ENCODE measurements at places on chromosomes 7 and 10.

GRCh38 chr7:31007634-31008033, 43.9 kb downstream of the GHRHR start:
- DNase-seq: no peak

DNA sequence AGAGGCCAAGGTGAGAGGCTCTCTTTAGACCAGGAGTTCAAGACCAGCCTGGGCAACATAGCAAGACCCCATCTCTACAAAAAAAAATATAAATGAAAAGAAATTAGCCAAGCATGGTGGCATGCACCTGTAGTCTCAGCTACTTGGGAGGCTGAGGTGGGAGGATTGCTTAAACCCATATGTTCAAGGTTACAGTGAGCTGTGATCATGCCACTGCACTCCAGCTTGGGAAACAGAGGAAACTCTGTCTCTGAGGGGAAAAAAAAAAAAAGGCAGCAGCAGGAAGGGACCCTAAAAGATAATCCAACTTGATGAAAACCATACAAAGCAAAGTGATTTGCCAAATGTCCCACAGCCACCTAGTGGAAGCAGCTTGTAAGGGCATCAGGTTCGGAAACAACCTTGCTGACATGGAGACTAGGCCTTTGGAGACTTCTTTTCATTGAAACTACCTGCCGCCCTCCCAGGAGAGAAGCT, 15.6 kb upstream of the PBLD start:
- DNase-seq: peak; percentile 42

- DNase-seq: no peak
Measured at GRCh38 chr10:13960603-13961002, 370.1 kb downstream of the FRMD4A start.

- no peak for DNase-seq
Measured at GRCh38 chr10:87593702-87594101, 66.0 kb upstream of the PAPSS2 start.

- DNase-seq: no peak
Measured at GRCh38 chr7:51311166-51311565, 5.4 kb downstream of the COBL start.

DNA sequence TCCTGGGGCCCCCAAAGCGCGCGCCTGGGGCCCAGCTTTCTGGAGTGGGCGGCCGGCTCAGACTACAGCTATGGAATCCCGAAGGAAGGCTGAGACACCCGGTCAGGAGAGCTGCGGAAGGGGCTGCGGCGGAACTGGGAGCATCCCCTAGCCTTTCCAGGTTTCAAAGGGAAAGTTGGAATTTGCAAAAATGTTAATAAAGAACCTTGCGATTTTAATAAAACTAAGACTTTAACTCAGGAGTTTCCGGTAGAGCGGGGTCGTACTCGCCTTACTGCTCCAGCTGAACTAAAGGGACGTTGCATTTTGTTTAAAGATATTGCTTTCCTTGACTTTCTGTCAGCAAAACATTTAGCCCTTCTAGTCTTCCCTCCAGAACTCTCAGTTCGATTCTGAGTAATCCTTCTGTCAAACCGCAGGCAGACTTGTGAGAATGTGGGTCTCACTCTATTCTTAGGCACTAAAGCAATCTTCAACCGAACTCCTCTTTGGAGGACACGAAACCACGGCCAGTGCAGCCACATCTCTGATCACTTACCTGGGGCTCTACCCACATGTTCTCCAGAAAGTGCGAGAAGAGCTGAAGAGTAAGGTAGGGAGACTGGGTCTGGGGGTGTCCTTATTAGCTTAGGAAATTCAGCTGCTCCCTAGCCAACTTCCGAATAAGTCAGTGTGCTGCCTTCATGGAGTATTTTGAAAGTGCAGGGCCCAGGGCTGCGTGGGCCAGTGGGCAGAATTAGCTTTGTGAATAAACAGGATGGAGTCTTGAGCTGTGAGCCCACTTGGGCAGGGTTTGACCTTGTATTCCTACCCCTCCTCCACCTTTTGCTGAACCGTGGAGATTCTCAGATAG, 1.9 kb downstream of the CYP26A1 start:
- no peak for DNase-seq

DNA sequence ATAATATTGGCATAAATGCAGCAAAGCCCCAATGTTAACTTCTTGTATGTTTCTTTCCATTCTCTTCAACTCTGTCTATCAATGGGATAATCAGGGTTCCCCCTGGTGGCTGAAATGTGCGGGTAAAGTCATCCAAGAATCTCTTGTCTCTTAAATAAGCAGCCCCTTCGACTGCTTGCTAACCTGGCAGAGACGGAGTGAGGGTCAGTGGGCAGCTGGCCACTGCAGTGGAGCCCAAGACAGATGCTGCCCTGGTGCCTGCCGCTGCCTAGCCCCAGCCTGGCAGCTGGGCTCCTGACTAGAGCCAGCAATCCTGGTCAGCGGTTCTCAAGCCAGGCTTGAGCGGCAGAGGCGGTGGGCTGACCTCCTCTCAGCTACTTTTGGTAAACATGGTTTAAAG, 248.9 kb downstream of the COBL start:
- peak; percentile 75 for DNase-seq

DNA sequence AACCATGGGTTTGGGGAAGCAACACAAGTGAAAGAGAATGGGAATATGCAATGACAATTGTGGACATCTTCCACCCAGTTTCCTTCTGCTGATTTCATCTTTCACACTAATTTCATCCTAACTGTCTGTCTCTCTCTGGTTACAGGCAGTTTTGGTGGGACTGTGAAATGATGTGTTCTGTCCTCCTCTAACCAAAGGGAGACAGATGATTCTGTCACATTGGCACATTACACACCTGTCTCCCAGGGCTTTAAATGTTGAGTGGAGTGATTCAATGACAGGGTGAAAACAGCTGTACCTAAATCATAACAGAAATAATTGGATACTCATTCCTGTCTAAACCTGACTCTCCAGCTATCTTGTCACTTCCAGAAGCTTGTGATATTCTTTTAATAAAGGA, 60.0 kb downstream of the DGKB start:
- no peak for DNase-seq

GRCh38 chr10:72297281-72297804, 23.6 kb downstream of the DDIT4 start:
- DNase-seq: no peak

DNA sequence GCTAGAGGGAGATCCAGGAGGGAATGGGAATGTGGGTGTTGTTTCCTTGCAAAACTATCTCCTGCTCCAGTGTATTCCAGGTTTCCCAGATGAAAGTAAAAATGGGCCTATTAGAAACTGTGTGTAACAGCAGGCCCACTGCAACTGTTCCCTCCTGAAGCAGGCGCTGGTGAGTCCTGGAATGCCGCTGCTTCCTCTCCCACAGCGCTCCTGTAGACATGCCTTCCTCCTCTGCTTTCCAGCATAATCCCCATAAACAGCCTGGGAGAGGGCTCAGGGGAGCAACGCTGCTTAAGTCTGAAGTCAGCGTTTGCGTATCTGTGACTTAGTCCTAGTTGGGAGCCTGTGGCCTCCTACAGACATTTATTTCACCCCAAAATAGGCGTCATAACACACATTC, 551.0 kb upstream of the FOXK1 start:
- DNase-seq: no peak

GRCh38 chr10:89398003-89398749, 5.8 kb downstream of the IFIT1 start:
- DNase-seq: no peak

DNA sequence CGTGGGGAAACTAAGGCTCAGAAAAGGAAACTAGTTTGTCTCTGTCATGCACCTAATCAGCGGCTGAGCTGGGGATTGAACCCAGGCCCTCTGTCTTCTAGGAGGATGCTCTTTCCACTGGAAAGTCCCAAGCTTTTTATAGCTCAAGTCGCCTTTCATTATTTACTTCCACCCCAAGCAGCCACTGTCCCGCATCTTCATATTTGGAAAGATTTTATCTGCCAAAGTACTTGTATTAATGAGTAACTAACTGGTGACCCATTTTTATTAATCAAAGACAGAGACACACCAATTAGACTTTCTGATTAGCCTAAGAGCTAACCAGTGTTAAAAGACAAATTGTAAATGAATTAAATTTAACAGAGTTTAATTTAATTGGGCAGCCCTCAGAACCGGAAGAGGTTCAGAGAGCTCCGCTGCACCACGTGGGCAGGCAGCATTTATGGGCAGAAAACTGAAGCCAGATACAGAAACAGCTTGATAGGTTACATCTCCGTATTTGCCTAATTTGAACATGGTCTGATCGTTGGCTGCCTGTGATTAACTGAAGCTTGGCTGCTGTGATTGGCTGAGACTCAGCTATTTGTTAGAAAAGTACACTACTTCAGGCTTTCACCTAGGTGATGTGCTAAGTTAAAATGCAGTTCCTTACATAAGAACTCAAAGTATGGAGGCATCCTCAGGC, 78.5 kb upstream of the PDCD4 start:
- no peak for DNase-seq

GRCh38 chr10:74784462-74784861, 41.9 kb upstream of the KAT6B start:
- no peak for DNase-seq

- no peak for DNase-seq
Measured at GRCh38 chr7:137747359-137748031, 99.3 kb downstream of the DGKI start.

GRCh38 chr7:55484241-55484640, 88.1 kb downstream of the VOPP1 start:
- DNase-seq: no peak

DNA sequence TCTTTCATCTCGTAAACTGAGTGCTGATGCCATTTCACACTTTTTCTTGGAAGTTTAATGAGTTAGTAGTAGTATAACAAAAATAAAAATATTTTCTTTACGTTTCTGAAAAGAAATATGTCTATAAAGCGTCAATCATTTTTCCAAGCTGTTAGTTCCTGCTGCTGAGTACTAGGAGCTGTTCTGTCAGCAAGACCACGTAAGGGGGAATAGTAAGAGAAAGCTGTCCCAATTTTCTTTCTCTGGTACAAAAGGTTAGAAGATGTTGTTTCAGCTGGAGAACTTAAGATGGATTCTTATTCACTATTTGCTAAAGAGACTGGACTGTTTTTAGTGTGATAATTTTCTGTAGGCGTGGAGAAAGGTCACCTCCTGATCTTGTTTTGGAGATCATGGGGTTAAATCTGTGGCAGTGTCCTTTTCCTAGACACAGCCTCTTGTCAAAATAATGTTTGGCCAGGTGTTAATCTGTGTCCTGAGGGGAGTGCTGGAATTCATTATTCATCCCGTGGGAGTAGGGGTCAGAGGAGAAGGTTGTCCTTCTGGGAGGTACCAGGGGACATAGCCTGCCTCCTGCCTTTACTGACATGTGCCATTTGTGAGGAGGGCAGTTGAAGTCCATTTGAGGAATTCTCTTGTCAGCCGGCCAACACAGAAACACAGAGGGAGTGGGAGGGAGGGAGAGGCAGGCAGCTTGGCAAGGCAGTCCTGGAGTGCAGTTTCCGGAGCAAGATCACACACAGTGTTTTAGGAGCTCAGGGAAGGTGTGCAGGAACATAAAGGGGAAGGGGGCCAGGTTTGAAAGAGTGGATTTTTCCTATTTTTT, 368.7 kb downstream of the AUTS2 start:
- DNase-seq: peak; percentile 17

GRCh38 chr10:28664369-28664740, 13.0 kb upstream of the BAMBI start:
- DNase-seq: no peak

- no peak for DNase-seq
Measured at GRCh38 chr7:128035712-128036111, 4.5 kb upstream of the LRRC4 start.

- no peak for DNase-seq
Measured at GRCh38 chr10:59621771-59622170, 87.9 kb downstream of the SLC16A9 start.

GRCh38 chr10:133035952-133036351, 51.8 kb upstream of the ADGRA1 start:
- no peak for DNase-seq

- DNase-seq: no peak
Measured at GRCh38 chr10:7788639-7789286, 786 bp downstream of the ATP5F1C start.

DNA sequence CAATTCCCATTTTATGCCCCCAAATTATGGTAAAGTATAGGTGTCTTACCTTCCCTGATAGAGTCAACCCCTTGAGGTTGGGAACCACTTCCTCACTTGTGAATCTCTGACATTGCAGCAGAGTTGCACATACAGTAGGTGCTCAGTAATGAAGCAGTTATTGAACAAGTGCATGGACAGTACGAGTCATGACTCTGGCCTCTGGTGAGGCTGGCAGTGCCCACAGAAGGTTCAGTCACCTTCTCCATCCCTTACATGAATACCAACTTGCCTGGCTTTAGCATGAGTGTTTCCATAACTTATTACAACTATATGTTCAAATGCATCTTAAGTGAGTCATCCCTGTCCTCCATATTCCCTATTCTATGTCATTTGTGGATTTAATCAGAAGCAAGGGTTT, 340.0 kb downstream of the ELMO1 start:
- DNase-seq: no peak

DNA sequence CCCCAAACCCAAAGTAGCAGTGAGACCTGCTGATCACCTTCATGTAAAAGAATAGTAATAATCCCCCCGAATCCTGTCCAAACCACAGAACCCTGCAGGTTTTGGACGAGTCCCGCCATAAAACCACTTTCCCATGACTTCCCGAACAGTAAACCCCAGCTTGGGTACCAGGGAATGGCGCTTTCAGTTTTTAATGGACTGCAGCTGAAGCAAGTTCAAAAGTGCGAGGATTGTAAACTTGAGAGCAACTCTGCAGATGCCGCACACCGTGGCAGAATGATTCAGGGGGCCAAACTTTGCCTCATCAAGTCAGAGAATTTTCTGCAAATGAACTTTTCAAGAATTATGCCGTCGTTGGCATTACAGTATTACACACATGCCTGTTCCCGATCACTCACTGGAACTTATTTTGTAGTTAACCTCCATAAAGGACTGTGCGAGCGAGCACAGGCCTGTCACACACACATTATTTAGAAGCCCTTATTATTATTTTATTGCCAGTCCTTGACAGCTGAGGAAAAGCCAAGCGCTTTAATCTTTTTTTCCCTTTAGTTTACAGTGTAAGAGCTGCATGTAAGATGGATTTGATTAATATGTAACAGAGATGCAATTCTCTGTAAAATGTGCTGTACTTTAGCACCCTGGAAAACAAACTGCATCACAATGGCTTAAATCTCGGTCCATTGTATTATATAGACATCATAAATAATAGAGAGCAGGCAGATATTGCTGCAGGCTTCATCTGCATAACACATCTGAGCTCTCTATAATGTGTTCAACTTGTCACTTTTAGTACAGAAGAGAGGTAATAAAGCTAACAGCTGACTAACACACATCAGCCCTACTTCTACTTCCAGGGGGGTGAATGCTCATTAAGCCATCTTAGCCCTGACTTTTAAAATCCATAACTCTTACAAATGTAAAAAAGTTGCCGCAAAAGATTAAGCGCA, 493.5 kb upstream of the GALNT17 start:
- no peak for DNase-seq
